ENCODE measurements at places on chromosomes 2 and 18.

GRCh38 chr18:32983721-32984120, 210.9 kb upstream of the KLHL14 start:
- DNase-seq = no peak

- DNase-seq = no peak
These were observed 498.4 kb downstream of the STK39 start for GRCh38 chr2:167749016-167749415.

DNA sequence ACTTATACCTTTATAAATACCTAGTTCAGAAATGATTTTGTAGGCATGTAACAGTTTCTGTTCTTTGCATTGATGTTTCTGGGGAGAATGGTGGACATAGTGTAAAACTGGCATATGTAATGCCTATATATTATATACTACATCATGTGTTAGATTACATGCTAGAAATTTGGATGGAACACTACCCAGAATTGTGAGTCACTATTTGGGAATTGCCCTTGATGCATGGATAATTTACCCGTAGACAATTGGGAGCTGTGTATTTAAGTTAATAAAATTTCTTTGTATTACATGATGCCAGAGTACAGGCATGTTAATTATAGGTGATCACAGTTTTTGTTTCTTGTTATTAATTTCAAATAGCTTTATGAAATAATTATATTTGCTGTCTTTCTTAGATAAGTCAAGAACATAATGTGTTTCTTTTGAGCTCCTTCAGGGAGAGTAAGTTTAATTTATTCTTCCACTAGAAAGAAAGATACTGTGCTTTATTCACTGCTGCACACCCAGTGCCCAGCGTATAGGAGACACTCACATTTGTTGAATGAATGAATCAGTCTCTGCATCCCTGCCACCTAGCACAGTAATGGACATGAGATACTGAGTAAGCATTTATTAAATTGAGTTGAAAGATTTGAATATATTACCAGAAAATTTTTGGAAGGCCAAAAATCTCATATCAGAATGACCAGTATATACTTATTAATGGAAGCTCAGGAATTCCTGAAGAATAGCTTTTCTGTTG, 16.9 kb downstream of the ACSL3 start:
- no peak for DNase-seq

GRCh38 chr2:120768112-120769048, 32.7 kb downstream of the GLI2 start:
- no peak for DNase-seq

GRCh38 chr2:99156891-99157290, 2.1 kb downstream of the LIPT1 start:
- DNase-seq = no peak

GRCh38 chr18:66734451-66734850, 130.6 kb upstream of the CDH19 start:
- DNase-seq = no peak

DNA sequence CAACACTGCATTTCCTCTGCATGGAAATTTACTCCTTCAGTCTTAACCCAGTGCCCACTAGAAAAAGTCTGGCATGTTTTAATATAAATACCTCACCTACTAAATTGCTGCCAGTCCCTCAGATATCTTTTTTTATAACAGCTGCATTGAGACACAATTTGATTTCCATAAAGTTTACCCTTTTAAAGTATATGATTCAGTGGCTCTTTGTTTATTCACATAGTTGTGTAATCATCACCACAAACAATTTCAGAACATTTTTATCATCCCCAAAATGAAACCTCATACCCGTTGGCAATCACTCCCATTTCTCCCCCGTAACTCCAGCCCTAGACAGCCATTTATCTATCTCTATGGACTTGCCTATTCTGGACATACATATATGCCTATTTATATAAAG, 17.0 kb upstream of the FRZB start:
- DNase-seq = no peak

DNA sequence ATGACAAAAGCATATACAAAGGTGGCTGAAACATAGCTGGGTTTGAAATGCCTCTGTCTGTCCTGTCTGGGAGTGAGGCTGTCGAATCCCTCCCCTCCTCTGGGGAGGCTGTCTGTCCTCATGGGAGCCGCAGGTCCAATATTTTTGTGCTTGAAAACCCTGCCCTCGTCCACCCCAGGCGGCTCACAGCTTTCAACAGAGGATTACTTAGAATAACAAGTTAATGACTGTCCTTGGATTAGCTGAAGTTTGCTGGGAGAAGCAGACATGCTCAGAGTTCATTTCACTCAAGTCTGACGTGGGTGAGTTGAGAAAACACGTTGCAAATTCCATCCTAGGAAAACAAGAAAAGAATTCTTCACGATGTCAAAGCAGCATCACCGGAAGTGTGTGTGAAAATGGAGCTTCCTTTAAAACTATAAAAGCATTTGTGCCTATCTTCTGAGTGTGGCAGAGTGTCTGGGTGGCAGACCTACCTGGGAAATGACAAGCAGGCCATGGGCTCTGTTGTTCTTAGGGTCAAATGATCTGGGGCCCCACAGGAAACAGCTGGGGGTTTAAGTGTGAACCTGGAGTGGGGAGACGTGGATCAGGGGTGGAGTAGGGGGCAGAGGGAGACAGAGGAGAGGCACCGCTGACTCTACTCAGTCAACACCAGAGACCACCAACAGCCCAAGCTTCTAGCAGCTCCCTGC, 77.1 kb downstream of the DDX1 start:
- no peak for DNase-seq

- no peak for DNase-seq
These were observed 11.1 kb upstream of the DYM start for GRCh38 chr18:49471532-49471931.

GRCh38 chr18:9951022-9951859, 37.4 kb downstream of the VAPA start:
- no peak for DNase-seq
